NCI-H748 treated with DMSO at 0.1 percent for 48 hours (cell line): ENCODE measurements at places on chromosomes 7 and 10.

DNA sequence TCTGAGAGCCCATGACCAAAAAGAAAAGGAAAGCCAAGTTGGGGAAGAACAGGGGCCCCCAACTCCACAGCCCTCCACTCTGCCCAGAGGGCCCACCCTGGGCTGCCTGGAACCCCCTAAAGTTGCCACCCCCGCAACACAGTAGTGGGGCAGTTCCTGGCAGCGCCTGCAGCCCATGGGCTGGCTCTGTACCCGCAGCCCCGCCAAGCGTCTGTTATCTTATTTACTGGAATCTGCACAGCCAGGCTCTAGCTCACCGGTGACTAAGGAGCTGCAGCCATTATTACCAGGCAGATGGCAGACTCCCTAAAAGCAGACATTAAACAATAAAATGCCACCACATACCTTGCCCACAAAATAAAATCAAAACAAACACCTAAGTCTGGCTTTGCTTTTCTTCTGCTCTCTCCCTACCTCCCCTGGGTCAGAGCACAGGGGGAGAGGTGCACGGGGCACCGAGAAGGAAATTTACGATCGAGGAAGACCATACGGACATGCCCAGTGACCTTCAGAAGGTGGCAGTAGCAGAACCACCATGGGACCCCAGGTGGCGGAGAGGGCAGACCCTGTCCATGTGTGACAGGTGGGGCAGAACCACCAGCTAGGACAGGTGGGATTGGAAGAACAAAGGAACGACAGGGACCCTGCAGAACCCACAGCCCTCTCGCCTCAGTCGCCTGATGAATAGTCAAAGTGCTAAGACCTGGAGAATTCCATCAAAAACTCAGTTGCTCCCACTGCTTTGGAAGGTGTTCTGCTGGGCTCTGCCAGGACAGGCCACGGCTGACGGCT lies 66.3 kb downstream of the PRKAG2 start:
- DNase-seq = no peak

- no peak for DNase-seq
Observed at GRCh38 chr7:31683445-31684225, 3.4 kb upstream of the PPP1R17 start.

GRCh38 chr7:101315336-101315735 lies 6.3 kb downstream of the IFT22 start:
- no peak for DNase-seq

DNA sequence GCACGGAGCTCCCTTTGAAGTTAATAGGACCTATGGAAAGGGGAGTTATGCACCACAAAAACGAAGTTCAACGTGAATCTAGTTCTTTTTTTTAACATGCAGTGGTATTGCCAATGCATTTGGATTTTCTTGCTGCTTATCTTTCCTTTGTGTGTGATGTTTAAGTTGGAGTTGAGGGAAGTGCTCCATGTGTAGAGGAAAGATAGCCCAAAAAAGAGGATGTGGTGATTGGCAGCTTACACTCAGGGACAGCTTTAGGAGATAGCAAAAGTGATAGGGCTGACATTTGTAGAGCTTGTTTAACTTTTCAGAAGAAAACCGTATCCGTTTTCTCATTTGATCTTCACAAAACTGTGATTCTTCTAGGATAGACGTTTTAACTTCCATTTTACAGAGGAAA lies 101.3 kb downstream of the MDFIC start:
- no peak for DNase-seq

- no peak for DNase-seq
Observed at GRCh38 chr10:11168423-11169090, 150.9 kb downstream of the CELF2 start.

GRCh38 chr7:123022576-123022975 lies 27.1 kb upstream of the TAS2R16 start:
- DNase-seq = no peak

GRCh38 chr10:77415313-77415960 lies 222.2 kb downstream of the KCNMA1 start:
- DNase-seq = no peak

- DNase-seq = no peak
Observed at GRCh38 chr10:133104963-133105640, 17.4 kb downstream of the ADGRA1 start.

DNA sequence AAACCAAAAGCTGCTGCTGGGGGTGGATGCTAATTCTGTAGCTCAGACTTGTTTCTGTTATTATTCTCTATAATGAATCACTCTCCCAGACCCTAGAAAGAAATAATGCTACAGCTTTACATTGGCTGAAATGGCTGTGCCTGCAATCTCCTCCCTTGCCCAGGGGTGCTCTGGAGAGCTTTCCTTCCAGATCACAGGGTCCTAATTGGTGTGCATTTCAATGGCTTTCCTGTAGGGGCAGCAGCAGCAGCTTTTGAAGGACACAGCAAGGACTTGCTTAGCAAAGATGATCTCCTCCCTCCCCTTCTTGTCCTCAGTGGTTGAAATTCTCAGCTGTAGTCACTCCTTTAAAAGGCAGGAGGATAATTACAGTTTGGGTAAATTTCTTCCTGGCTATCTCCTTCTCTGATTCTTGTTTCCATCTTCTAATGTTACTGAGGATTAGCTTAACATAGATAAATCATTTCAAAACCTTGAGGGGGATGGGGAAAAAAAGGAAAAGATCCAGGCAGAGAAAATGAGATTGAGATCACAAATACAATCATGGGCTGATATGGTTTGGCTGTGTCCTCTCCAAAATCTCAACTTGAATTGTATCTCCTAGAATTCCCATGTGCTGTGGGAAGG lies 120.2 kb upstream of the CTTNBP2 start:
- no peak for DNase-seq

DNA sequence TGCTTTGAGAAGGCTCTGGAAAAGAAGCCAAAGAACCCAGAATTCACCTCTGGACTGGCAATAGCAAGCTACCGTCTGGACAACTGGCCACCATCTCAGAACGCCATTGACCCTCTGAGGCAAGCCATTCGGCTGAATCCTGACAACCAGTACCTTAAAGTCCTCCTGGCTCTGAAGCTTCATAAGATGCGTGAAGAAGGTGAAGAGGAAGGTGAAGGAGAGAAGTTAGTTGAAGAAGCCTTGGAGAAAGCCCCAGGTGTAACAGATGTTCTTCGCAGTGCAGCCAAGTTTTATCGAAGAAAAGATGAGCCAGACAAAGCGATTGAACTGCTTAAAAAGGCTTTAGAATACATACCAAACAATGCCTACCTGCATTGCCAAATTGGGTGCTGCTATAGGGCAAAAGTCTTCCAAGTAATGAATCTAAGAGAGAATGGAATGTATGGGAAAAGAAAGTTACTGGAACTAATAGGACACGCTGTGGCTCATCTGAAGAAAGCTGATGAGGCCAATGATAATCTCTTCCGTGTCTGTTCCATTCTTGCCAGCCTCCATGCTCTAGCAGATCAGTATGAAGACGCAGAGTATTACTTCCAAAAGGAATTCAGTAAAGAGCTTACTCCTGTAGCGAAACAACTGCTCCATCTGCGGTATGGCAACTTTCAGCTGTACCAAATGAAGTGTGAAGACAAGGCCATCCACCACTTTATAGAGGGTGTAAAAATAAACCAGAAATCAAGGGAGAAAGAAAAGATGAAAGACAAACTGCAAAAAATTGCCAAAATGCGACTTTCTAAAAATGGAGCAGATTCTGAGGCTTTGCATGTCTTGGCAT lies 4.8 kb downstream of the IFIT2 start:
- DNase-seq = no peak
